ENCODE measurements at places on chromosomes 2 and 18. TPM values are rescaled to one million over a fixed set of nuclear protein-coding genes. Genes with fewer than 3 reads are reported as not detected.

DNA sequence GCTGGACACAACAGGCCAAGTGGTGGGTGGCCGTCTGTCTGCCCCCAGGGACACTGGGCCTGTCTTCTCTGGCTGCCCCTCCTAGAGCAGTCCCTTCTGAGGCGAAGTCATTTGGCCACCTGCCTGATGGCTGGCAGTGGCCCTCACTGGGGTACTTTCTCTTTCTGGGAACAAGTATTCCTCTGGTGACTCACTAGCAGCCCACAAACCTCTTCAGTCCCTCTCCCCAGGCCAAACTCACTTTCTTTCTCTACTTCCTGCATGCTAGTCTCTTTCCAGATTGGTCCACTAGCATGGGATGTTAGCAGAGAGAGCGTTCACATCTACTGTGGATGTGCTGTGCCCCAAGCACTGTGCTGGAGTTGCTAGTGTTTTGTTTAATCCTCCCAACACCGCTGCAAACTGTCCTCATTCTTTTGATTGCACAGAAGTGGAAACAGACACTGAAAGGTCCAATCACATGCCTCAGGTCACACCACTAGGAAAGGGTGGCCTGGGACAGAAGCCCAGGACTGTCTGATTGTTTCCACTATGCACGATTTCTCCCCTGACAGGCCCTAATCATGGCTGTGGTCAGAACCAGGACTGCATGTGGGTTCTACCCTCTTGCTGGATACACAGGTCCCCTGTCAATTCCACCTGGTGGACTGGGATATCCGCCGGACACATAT lies 5.2 kb downstream of the DYSF start:
- peak; percentile 12 for DNase-seq

DNA sequence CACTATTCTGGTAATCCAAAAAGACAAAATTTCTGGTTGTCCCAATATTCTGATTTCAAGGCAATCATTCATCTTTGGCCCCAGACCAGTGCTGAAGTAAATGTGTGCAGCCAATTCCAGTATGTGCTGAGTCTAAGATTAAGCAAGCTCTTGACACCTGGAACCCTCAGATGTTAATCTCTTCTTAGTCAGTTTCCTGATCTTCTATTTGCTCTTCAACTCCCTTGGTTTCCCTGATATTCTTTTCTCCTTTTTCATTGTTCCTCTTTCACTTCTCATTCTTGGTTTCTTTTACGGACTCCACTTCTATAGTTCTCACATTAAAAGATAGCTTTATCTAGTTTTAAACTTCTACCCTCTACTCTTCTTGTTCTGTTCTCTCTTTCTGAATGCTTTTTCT lies 445.7 kb upstream of the FANCL start:
- DNase-seq: no peak

The MATN3 gene
- total RNA-seq: 3.9 TPM

DNA sequence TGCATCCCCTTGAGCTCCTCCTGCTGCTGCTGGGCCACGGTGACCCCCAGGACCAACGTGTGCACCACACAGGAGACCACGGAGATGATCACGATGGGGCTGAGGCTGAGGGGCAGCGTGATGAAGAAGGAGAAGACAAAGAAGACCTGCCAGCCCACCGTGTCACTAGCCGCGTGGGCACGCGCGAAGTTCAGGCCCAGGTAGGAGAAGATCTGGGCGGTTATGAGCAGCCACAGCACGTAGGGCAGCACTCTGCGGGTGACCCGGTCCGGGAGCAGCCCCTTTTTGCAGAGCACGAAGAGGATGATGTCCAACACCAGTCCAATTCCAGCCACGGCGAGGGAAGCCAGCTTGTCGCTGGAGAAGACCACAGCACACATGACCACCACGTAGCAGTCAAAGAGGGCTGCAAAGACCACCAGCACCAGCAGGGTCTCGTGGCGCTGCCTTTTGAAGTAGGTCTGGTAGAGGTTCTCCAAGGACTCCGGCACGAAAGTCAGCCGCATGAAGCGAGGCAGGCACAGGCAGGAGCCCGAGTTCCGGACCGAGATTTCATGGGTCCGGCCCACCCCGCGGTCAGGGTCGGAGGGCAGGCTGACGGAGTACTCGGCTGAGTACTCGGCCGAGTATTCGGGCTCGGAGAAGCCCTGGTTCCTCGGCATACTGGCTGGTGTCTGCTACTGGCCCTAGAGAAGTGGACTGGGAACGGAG lies 1.6 kb downstream of the ADCY3 start:
- no peak for DNase-seq

DNA sequence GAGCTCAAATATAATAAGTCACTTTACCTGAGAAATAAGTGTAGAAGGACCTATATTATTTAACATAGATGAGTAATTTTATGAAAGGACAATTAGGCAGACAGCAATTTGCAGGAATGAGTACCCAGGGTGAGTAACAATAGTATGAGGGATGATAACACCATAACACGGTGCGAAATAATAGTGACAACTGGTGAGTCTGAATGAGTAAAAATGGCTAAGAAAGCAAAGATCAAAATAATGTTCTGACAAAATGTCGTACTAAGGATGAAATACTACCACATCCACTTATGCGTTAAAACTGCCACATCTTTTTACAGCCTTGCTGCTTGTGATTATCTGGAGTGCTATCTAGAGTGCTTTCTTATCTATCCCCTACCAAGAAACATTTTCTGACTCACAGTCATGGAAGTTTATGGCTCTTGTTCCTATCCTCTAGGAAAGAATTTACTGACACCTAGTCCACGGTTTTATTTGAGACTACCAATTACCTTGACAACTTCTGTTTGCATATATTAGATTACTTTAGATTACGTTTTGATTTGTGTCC lies 929.7 kb downstream of the LRP1B start:
- no peak for DNase-seq

DNA sequence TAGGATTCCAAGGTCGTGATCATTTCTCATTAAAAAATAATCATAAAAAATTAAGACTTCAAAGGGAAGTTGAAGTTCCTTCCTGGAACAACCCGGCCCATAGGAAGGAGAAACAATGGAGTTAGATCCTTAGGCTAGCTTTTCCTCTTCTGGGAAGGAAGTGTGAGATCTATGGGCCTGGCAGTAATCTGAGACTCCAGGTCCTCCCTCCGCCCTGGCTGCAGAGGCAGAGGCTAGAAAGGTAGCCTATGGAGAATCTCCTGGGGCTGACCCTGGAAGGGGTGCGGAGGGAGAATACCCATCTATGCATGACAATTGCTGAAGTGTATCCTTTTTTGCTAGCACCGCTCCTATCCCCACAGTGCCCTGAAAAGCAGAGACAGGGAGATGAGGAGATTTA lies 37.9 kb downstream of the TRIB2 start:
- no peak for DNase-seq

GRCh38 chr2:66665124-66665984 lies 230.4 kb downstream of the MEIS1 start:
- DNase-seq: peak; percentile 22

The TMEM200C gene
- total RNA-seq: not detected

- peak; percentile 5 for DNase-seq
These were observed 25.7 kb downstream of the PSMA8 start for GRCh38 chr18:26159353-26159752.

GRCh38 chr2:10330700-10331026 lies 28.0 kb downstream of the HPCAL1 start:
- no peak for DNase-seq

DNA sequence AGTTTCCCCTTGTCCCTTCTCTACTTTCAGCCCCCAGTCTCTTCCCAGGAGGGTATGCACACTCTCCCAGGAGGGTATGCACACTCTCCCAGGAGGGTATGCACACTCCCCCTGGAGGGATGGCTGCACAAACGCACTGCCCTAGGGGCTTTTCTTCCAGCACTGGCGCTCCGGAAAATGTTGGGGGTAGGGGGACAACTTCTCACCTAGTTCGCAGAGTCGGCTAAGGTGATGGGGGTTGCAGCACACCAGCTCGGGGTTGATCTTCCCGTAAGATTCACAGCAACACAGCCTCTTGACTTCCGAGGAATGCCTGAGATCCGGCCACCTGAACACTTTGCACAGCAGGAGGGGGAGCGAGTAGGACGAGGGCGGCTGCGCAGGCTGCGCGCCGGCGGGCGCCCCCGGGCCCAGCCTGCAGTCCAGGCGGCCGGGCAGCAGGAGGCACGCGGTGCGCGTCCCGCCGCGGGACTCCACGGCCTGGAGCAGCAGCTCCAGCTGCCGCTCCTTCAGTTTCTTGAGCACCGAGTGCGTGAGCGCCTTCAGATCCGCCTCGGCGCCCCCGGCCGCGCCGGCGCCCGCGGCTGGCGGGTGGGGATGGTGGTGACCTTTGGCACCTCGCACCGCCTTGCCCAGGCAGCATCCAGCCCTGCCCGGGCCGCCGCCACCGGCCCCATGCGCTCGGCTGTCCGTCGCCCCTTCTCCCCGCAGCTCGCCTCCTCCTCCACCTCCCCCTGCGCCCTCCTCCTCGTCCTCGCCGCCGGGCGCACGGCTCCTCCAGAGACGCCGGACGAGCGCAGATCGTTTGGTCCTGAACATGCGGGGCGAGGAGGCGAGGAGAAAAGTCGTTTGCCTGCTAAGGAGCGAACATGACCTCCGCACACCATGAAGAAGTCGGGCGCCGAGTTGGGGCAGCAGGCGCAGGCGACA lies 894 bp downstream of the SMAD7 start:
- peak; percentile 55 for DNase-seq

The PSMG2 gene
- 65.7 TPM for total RNA-seq

- no peak for DNase-seq
These were observed 7.1 kb downstream of the MYOM1 start for GRCh38 chr18:3212657-3213056.

The POU3F3 gene
- total RNA-seq: not detected

The ADAM23 gene
- 9.5 TPM for total RNA-seq

DNA sequence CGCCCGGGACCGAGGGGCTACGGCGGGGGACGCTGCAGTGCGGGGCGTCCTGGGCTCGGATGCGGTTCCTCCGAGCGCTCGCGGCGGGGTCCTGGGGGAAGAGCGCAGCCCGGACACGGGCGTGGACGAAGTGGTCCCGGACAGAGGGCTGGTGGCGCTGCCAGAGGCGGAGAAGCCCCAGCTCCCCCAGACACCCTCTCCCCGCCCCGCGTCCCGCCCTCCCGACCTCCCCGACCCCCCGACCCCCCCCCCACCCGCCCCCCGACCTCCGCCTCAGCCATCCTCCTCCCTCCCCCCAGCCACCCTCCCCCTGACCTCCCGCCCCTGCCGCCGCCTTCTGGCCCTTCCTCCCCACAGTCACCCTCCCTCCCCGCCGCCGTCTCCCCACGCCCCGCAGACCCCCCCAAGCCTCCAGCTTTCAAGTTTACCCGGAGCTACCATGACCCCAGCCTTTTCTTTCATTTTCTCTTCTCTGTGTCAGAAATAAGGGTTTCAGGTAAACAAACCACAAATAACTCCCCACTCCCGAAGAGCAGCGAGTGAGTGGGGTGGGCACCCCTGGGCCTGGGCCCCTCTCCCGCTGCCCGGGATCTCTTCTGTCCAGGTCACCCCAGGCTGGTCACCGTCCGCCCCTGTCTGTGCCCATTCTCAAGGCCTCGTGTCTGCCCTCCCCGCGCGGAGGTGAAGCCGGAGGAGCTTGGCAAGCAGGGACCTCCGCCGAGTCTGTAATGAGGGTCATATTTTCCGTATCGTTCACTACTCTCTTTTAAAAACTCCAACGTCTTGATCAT lies 5.1 kb downstream of the NFATC1 start:
- DNase-seq: no peak

GRCh38 chr18:21191596-21192307 lies 50.3 kb upstream of the GREB1L start:
- DNase-seq: peak; percentile 55

The SANBR gene
- total RNA-seq: 13.2 TPM

The PFN4 gene
- 0.64 TPM for total RNA-seq

DNA sequence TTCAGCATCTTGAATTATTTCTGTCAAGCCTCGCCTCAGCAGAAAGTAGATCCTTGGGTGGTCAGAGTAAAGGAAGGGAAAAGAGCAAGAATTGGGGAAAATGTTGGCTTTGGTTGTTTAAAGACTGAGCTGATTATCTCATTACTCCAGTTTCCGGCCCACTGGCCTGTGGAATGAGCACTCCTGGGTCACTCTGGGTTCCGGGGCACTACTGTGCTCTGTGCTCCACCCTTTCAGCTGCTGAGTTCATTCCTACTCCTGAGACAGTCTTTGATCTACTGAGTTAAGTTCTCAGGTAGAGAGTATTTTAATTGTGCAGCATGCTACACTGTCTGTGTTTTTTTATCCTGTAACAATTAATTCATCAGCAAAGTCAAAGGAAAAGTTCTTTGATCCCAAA lies 427.7 kb downstream of the CDH2 start:
- no peak for DNase-seq

DNA sequence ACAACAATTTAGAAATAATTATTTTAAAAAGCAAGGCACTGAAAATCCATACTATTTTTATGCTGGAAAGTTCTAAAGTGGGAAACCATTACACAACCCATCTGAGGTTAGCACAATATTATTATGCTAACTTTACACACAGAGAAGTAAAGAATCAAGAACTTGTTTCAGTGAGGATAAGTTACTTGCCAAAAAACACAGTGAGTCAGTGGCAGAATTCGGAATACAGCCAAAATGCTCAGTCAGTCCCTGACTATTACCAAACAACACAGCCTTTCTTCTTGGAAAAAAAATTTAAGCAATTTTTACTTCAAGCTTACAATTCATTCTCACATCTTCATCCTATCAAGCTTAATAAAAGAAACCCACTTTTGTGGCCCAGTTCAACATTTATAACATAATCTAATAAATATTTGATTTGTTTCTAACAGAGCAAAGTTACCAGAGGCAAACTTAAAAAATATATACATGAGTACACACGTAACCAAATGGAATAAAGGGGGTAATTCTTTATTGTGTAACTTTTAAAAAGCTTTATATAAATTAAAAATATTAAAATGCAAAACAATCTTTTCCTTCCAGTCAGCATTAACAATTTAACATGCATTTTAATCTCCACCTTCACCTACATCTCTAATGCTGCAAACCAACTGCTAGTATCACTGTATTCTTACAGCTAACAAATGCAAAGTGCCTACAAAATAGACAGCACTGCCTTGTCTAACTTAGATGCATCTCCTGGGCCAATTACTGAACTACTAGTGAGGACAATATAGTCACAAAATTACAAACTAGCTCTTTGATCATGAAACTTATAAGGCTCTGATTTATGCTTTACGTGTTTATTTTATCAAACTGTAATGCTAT lies 55.2 kb downstream of the CCDC88A start:
- peak; percentile 89 for DNase-seq

GRCh38 chr2:23204685-23205242 lies 180.2 kb upstream of the KLHL29 start:
- DNase-seq: no peak

The PTPN2 gene
- total RNA-seq: 19.3 TPM

The GPR39 gene
- total RNA-seq: 3.2 TPM

- peak; percentile 84 for DNase-seq
These were observed 1403.6 kb downstream of the SUCLG1 start for GRCh38 chr2:83055376-83056010.

DNA sequence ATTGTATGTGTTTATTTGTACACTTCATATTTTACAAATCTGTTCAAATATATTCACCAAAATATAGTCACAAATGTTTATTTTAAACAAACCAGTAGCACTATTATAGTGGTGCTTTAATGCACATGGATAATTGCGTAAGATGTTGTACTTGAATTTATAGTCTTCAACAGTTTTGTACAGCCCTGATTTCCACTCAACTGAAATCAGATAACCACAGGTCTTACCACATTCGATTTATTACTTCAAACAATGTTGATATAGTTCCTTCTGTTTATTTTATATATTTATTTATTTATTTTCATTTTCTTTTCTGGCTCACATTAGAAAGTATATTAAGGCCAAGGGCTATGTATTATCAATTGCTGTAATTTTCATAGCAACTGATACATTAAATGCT lies 99.4 kb upstream of the ZNF804A start:
- DNase-seq: no peak

GRCh38 chr2:126770466-126770865 lies 114.5 kb downstream of the GYPC start:
- no peak for DNase-seq

- no peak for DNase-seq
These were observed 2.6 kb upstream of the RBM43 start for GRCh38 chr2:151264157-151264825.

Data from fibroblast of villous mesenchyme (primary cell).